Stimulated activated CD4-positive, alpha-beta T cell treated with anti-CD3 and anti-CD28 coated beads, Interleukin-15, amount 100 ng/mL, for 1 hour (primary cell): ENCODE measurements at places on chromosomes 2 and 18.

- DNase-seq, result no peak
Measured at GRCh38 chr18:28003451-28003850, 173.5 kb downstream of the CDH2 start.

- DNase-seq, result no peak
Measured at GRCh38 chr2:171086352-171087290, 74.1 kb downstream of the TLK1 start.

DNA sequence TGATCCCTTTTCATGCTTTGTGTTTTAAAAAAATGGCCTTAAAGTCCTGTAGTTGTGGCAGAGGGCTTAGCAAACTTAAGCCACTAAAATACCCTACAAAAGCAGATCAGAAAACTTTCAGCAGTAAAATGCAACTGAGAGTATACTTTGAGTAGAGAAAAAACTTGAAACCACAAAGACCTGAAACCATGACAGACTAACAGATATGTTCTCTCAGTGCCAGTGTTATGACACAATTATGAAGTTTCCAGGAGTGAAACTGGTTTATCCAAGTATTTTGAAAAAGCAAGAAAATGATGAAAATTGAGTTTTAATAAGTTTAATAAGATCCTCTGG, 74.5 kb downstream of the SPRED2 start:
- DNase-seq, result no peak

GRCh38 chr18:32455361-32455760, 15.3 kb downstream of the GAREM1 start:
- DNase-seq, result no peak

GRCh38 chr18:61470031-61470674, 136.9 kb downstream of the CDH20 start:
- no peak for DNase-seq

- DNase-seq, result no peak
Measured at GRCh38 chr2:109423556-109424359, 190.0 kb downstream of the SEPTIN10 start.

DNA sequence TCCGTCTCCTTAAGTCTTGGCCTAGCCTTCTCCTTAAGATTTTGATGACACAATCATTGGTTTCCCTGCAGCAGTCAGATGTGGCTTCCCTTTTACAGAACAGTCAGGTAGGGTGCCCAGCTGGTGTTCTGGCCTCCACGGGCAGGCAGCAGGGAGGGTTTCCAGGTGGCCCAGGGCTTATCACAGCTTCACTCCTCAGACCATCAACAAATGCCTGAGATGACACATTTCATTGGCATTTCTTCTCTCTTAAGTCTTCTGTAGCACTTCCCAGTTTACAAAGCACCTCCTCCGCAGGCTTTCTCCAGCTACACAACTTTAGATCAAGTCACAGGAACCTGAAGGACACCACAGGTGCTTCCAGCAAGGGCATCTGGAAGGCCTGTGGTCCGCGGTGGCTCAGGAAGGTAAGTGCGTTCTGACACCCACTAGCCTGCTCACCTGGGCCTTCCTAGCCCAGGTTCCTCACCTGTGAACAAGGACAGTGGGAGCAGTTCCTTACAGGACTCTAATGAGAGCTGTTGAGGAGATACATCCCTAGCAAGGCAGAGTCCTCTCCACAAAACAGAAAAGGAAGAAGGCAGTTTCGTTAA, 37.6 kb downstream of the PTPN18 start:
- no peak for DNase-seq

DNA sequence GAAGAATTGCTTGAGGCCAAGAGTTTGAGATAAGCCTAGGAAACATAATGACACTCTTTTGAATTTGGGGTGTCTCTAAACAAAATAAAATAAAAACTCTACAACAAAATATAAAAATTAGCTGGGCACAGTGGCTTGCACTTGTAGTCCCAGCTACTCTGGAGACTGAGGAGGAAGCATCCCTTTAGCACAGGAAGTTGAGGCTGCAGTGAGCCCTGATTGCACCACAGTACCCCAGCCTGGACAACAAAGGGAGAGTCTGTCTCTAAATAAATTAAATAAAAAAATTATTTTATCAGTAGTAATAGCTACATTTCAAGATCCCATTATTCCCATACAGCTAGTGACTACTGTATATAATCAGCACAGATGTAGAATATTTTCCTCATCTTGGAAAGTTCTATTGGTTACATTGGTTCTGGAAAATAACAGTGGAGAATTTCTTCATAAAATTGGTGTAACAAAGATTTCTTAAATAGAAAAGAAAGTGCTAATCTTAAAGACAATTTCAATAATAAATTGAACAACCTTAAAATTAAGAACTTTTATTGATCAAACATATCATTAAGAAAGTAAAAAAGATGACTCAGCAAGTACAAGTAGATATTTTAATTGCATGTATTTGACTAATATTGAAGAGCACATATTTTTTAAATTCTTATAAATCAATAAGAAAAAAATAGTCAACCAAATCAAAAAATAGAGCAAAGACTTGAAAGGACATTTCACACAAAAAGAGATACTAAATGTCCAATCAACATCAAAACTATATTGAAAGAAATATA, 90.4 kb upstream of the KYNU start:
- DNase-seq, result no peak

DNA sequence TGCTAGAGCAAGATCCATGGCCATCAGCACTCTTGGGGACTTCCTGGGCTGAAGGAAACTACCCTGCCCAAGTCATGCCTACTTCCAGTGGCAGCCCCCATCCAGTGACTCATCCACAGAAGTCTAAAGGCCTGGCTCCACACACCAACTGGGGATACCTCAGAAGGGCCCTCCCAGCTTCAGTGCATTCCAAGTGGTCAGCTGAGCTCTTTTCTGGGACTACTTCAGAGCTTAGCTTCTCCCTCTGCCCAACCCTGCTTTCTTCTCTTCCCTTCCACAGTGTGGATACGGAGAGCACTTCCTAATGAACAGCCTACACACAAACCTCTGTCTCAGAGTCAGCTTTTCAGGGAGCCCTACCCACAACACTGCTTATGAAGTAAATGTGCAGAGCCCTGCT, 66.5 kb downstream of the CLHC1 start:
- DNase-seq, result no peak

DNA sequence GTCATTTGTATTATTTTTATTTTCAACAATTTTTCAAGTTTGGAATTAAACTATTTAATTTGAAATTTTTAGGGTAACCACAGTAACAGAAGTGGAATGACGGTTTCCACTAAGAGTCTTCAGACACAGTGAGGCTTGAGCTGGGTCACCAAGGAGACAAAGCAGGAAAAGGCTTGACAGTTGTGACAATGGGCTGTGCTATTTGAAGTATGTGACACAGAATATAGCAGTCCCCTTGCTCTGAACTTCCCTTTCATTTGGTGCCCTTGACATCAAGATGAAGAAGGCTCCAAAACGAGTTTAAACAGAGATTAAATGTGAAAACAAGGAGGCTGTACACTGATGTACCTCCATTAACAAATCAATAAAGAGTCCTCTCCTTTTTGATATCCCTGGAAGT, 265.4 kb upstream of the DLGAP1 start:
- DNase-seq, result no peak

- DNase-seq, result no peak
Measured at GRCh38 chr18:22783245-22783644, 149.9 kb upstream of the RBBP8 start.

- no peak for DNase-seq
Measured at GRCh38 chr2:125280265-125280664, 1255.2 kb downstream of the CNTNAP5 start.

- no peak for DNase-seq
Measured at GRCh38 chr2:180572346-180572745, 408.1 kb upstream of the UBE2E3 start.

DNA sequence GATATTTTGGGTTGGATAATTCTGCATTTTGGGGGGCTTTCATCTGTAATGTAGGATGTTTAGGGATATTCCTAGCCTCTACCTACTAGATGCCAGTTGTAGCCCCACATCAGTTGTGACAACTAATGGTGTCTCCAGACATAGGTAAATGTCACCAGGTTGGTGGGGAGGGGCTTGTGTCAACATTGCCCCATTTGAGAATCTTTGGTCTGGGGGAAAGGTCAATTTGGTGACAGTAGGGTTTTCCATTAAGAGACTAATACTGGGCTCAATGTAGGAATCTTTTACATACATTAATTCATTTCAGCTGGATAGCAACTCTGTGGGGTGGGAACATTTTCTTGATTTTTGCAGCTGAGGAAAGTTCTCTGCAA, 6.6 kb upstream of the AFTPH start:
- DNase-seq, result no peak

DNA sequence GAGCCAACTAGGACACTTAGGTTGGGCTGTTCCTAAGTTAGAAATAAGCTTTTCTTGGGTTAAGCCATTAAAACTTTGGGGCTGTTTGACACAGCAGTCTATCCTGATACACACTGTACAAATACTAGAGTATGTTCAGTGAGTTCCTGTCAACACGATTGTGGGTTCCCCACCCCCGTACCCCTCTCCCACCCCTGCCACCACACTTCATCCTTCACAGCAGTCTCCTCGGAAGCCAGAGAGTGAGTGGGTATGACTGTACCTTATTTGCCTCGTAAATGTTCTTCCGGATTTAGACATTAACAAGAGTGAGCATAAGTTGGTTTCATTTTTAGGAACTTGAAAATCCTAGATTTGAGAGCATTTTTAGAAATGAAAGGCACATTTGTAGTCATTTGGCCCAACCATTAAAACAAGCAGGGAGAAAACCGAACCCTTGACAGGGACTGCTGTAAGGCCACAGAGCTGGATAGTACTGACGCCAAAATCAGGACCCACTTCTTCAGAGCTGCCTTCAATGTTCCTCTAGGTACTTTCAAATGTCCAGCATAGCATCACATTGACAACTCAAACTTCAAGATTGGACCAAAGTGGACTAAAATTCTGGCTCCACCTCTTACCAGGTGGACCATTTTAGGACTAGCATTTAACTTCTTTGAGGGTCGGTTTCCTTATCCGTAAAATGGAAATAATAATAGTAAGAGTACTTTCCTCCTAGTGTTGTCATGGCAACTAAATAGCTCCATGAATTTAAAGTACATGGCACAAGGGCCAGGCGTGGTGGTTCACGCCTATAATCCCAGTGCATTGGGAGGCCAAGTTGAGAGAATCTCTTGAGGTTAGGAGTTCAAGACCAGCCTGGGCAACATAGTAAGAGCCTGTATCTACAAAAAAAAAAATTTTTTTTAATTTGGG, 166.3 kb upstream of the SERTAD2 start:
- peak; percentile 21 for DNase-seq

- DNase-seq, result peak; percentile 35
Measured at GRCh38 chr2:68251187-68251854, 1.0 kb downstream of the PPP3R1 start.

GRCh38 chr2:64987001-64987955, 1.9 kb upstream of the SLC1A4 start:
- no peak for DNase-seq

- no peak for DNase-seq
Measured at GRCh38 chr2:232377841-232378734, 463 bp upstream of the ALPP start.

- DNase-seq, result no peak
Measured at GRCh38 chr18:6661692-6662415, 67.7 kb upstream of the ARHGAP28 start.

- no peak for DNase-seq
Measured at GRCh38 chr2:188898261-188898660, 75.9 kb upstream of the COL3A1 start.
